ENCODE measurements at places on chromosomes 3 and 15. TPM values are rescaled to one million over a fixed set of nuclear protein-coding genes. Genes with fewer than 3 reads are reported as not detected.

ACKR2 gene
- not detected for total RNA-seq

NKTR gene
- total RNA-seq = 66.4 TPM

LTF gene
- total RNA-seq = not detected

VWA5B2 gene
- 2.7 TPM for total RNA-seq

GRCh38 chr3:158802409-158803268 lies 785 bp downstream of the MFSD1 start:
- no peaks in the 10 kb centered on the region for H3K36me3 ChIP-seq
- no peak for DNase-seq
- no peak overlapping the region for H3K27ac ChIP-seq
- no peaks in the 10 kb centered on the region for H3K4me1 ChIP-seq

DNA sequence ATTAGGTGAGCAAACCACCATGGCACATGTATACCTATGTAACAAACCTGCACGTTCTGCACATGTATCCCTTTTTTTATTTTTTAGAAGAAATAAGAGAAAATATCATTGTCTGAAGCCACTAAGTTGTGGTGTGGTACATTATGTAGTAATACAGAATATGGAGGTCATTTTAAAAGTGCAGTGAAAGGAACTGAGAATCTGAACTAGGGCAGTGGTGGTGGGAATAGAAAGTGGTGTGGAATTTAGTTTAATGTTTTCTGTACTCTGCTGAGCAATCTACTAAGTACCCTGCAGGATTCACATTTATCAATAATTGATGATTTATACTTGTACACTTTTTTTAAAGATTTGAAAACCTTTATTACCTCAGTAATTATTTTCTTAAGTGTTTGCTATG lies 283.5 kb downstream of the CHL1 start:
- H3K36me3 ChIP-seq = peaks cover 9% of the 10 kb centered on the region
- no peak overlapping the region for H3K27ac ChIP-seq
- no peak overlapping the region for H3K4me3 ChIP-seq
- H3K27me3 ChIP-seq = no peaks in the 10 kb centered on the region

- H3K27me3 ChIP-seq = no peaks in the 10 kb centered on the region
- H3K36me3 ChIP-seq = peaks cover 17% of the 10 kb centered on the region
- H3K4me3 ChIP-seq = no peak overlapping the region
- H3K4me1 ChIP-seq = no peaks in the 10 kb centered on the region
These were observed 44.2 kb upstream of the ZBED2 start for GRCh38 chr3:111639316-111639715.

DNA sequence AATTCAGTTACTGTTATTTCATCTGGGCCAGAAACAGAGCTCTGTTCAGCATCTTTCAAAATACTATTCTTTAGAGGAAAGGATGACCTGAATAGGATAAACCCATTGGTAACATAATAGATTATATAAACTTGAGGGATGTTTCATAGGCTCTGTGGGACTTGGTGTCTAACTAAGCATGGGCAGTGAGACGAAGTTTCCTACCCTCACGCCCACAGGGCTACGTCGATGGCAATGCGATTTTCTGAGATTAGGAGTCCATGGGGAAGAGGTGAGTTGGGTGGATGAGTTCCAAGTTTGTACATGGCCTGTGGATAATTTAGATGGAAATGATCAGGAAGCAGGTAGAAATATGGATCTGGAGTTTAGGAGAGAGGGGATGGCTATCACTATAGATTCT lies 115.2 kb upstream of the TBL1XR1 start:
- H3K27ac ChIP-seq = no peak overlapping the region
- H3K27me3 ChIP-seq = no peaks in the 10 kb centered on the region
- DNase-seq = no peak
- no peak overlapping the region for H3K4me3 ChIP-seq
